ENCODE measurements at places on chromosomes 3 and 15.

DNA sequence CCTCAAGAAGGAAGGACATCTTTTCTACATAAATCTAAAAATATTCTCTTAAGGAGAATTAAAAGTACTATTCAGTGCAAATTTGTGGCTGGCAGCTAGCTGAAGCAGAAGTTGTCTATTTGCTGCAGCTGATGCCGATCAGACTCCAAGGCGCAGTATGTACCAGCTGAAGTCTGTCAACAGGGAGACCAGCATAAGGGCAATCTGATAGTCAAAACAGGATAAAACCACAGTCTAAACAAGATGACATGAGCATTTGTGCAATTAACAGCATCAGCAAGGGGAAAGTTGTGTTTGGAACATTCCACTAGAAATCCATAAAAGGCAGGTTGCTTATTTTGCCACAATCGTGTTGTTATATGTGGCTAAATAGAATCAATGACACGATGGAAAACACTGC, 198.2 kb upstream of the ROBO2 start:
- DNase-seq: no peak

- DNase-seq: no peak
Measured at GRCh38 chr15:81301815-81302399, 22.0 kb downstream of the STARD5 start.

- DNase-seq: no peak
Measured at GRCh38 chr3:61702453-61702852, 141.1 kb downstream of the PTPRG start.

DNA sequence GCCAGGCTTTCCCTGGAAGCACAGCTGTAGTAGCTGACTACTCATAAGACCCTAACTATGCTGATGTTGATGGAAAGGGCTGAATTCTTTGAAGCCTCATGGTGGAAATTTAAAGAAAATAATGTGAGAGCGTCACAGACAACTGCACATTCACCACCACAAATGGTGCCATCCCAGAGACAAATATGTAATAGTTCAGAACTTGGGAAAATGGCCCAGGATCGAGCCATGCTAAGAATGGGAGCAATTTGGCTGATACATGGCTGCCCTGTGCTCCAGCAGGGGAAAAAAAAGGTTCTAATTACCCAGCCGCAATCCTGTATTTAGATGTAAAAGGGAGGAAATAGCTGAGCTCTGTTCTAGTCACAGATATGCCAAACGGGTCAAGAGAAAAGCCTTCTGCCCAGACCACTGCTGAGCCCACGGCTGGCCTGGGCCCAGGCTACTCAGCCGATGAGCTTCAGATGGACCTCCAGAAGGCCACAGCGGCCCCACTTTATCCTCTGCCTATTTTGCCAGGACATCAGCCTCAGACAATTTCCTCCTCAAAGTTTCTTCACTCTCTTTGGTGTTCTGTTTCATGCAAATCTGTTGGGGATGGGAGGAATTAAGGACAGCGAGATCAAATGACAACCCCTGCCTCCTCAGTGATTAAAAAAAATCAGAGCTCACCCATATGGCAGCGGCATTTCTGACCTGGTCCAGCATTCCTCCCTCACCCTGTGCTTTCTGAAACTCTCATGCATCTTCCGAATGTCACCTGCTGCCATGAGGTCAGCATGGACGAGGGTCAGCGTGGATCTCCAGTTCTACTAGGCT, 54.5 kb upstream of the MEX3B start:
- DNase-seq: peak; percentile 15

GRCh38 chr3:4656059-4656458, 162.9 kb downstream of the ITPR1 start:
- DNase-seq: peak; percentile 87

- no peak for DNase-seq
Measured at GRCh38 chr3:1216856-1217255, 124.0 kb downstream of the CNTN6 start.

DNA sequence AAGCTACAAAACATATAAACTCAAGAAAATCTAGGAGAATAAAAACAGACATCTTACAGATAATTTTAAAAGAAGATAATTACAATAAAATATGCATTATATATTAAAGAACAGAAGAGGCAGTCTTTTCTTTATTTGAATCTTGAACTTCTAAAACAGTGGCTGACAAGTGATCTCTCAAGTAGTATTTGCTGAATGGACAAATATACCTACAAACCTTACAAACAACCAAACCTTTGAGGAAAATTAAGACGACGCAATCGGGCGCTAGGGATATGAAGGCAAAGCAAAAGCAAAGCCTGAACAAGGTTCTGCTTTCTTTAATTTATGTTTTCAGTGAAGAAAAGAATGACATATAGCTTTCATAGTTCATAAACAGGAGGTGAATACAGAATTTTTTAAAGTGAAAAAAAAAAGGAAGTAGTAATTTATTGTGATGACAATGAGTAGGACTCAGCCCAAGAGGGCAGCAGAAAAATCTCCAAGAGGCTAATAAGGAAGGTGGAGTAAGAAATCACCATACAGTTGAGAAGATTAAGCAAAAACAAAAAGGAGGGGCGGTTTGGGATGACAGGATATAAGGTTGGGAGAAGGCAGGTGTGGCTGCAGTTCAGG, 347.8 kb downstream of the TBC1D5 start:
- DNase-seq: no peak

- no peak for DNase-seq
Measured at GRCh38 chr3:10771486-10772270, 44.4 kb upstream of the SLC6A11 start.

- DNase-seq: no peak
Measured at GRCh38 chr3:13002398-13003124, 70.7 kb downstream of the IQSEC1 start.

DNA sequence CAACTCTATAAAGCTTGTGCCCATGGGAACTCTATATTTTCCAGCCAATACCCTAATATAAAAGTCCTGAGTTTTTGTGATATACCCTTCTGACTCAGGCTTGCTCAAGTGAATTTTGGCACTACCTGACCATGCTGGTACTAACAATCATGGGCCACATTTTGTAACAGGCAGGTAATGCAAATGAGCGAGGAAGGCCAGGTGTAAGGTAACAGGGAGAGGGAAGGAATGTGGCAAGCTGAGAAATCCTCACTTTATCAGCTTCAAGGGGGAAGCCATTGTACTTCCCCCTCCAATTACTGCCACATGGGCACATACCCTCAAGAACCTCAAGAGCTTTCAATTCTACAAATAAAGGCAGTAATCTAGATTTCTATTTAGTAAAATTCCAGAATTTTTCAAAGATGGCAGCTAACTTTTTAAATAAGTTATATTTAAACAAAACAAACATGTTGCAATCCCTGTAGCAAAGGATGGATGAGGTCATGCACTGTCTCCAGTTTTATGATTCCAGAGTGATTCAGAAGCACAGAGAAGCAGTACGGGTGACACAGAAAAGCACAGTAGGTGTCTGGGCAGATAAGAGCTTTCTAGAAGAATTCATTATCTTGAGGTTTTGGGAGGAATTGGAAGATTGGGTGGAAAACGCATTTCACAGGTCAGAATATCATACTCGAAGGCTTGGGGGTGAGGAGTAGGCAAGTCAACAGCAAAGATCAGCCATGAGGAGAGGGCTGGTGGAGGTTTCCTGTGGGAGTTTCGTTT, 87.6 kb downstream of the FOXP1 start:
- no peak for DNase-seq

GRCh38 chr15:62972814-62973213, 69.7 kb upstream of the TPM1 start:
- no peak for DNase-seq

- DNase-seq: no peak
Measured at GRCh38 chr15:86014016-86014415, 65.7 kb upstream of the AGBL1 start.

DNA sequence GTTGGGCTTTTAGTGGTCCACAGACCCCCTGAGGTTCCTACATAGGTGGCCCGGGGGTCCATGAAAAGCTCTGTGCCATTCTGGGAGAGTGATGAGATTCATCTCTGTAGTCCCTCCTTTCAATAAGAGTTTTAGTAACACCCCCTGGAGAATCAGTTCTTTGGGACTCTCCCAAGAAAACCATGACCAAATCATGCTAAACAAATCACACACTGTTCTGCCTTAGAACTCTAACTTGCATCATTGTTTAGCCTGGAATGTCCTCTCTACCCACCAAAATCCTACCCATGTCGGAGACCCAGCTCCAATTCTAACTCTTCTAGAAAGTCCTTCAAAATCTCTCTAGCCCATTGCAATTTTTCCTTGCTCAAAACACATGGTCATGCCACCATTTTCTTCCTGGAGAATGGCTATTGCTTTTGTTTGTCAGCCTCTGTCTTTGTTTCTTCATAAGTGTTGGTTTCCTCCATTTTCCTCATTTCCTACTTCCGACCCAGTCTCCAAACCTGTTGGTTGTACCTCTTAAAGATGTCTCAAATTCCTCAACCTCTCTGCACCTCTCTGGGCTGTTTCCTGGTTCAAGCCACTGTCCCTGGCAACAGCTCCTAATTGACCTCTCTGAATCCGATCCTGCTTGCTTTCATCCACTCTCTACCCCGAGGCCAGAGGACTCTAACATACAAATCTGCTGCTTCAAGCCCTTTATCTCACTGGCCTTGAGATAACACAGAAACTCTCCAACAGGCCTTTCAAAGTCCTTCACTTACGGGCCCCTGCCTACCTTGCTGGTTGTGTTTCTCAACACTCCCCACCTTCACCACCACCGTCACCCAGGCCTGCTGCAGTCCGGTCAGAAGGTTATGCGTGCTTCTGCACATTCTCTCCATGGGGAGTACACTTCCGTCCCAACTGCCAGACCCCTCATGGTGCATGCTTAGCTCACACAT, 23.7 kb downstream of the CYP19A1 start:
- DNase-seq: no peak

DNA sequence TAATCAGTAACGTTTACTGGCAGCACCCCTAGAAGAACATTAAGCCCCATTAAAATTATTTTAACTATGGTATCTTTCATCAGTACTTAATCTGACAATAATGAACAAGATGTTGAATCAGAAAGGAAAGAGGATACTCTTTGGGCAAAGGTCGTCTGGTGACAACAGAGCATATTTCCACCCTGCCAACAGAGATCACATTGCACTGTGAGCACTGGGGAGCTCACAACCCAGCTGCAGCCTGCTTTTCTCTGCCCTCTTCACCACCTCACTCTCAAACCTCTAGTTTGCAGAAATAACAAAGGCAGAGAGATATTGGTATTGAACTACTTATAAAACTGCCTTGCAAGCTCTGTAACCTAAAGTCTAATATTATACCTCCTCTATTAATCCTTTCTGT, 130.0 kb downstream of the FBN1 start:
- no peak for DNase-seq

DNA sequence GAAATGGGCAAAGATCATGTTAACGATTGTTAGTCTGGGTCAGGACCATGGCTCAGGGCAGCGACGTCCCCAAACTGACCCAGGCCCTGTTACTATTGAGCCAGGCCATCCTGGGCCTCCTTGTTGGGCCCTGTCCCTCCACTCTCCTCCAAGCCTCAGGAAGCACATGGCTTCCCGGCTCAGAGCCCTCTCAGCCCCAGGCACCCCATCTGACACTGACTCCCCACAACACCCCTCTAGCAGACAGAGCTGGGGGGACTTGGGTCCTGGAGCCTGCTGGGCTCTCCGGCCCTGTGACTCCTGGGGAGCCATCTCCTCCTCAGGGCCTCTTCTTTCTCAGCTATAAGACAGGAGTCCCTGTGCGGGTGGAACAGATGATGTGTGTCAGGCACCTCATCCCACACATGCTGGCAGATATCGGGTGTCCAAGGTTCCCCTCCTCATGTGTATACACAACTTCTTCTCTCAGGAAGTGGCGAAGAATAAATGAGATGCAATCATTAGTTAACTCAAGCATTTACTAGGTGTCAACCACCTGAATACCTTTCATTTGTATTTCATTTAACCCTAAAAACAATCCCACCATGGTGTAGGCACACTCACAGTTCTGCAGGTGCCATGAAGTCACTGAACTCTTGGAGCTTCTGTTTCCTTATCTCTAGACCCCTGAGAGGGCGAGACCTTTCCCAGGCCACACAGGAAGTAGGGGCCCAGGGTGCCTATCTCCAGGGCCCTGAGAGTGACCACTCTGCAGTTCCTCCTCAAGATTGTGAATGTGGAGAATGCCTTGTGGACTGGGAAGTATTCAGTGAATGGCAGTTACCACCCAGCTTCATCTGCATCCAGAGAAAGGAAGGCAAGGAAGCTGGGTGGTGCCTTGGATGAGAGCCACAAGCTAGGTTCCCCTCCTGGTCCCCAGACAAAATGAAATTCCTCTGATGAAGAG, 282.5 kb upstream of the TLE3 start:
- no peak for DNase-seq

GRCh38 chr15:73907035-73907408, 19.2 kb upstream of the LOXL1 start:
- DNase-seq: no peak

DNA sequence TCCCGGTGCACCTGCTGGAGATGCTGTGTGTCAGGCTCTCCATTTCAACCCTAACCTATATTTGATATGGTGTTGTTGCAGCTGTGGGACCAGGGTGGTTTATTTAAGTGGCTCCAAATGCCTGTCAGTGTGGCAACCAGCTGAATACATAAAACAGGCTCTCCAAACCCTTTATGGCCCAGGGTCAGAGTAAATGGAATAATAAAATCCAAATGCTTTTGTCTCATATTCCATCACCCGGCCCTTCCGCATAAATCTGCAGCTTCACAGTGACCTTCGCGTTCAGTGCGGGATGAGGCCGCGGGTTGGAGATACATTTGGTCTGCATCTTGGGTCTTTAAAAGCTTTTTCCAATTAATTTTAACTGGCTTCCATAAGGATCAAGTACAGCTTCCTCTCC, 382.1 kb upstream of the NR2F2 start:
- DNase-seq: no peak

- DNase-seq: peak; percentile 45
Measured at GRCh38 chr15:87722941-87723691, 533.4 kb downstream of the NTRK3 start.

DNA sequence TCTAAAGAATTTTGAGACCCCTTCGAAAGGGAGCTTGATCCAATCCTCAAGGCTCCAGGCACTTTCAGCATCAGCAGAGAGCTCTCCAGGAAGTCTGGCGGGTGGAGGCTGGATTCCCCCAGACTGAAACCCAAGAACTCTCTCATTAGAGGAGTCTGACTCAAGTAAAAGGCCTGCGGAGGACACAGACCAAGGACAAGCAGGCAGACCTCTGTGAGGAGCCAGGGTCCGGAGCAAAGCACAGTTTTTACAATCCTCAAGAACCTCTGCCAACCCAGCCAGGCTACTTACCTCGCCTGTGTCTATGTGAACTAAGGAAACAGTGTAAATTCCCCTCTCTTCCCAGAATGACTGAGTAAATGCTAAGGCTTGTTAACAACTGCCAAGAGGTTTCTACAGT, 86.2 kb downstream of the FBN1 start:
- peak; percentile 42 for DNase-seq

DNA sequence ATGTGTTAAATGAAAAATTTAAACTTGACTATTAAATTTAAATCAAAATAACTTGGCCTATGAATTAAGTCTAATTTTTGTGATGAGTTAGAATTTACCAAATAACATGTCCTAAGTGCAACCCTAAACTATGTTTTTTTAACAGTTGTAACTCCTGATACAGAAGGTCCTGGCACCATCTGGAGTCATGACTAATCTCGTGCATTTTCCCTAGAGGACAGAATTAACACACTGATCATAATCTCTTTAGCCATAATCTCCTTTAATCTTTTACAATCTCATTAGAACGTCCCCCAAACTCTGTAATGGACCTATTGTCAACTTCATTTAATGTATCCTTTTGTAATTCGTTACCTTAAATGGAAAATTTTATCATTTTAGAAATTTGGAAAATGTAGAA, 100.6 kb downstream of the SUCNR1 start:
- peak; percentile 43 for DNase-seq

- no peak for DNase-seq
Measured at GRCh38 chr3:129312021-129312639, 33.5 kb downstream of the HMCES start.

GRCh38 chr3:121529308-121529707, 16.5 kb downstream of the POLQ start:
- DNase-seq: no peak
